Lower lobe of right lung (tissue), 2 donors: ENCODE measurements at places on chromosomes 5 and 9.

DNA sequence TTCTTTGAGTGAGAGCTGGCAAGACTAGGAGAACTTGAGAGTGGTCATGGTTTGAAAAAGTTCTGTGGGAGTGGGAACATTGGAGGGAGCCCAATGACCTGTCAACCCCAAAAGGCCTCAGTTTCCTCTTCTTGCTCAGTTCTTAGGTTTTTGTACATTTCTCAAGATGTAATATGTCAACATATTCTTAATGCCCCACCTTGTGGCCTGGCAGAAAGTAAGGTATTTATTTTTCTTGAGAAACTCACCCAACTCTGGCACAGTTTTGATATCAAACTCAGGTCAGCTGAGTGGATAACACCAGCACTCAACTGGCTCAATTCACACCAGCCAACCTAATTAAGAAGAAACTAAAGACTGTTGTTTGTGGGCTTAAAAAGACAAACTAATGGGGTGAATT lies 123.0 kb upstream of the SLC27A6 start:
- no peak for DNase-seq

DNA sequence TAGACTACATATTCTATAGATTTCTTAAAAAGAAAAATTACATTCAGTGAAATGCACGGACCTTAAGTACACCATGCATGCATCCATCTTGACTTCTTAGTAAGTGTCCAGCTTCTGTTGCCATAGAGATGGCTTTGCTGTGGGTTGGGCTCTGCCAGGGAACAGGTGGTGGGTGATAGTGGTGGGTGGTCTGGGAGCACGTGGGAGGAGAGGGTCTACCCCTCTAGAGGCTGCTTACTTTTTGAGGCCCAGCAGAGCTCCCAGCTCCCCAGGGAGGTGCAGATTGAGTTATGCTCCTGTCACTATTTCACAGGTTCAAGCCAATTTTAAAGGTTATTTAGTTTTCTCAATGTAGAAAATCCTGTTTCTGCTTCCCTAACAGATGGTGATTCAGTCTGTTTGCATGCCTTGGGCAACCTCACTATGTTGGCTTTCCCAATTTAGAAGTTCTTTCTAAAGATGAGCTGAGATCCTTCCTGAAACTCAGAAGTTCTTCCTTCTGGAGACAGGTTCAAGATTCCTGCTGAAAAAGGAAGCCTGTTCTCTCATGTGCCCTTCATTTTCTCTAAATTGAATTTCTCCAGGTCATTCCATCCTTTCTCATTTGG lies 107.4 kb upstream of the LHFPL2 start:
- no peak for DNase-seq

GRCh38 chr9:38058452-38059232 lies 10.4 kb downstream of the SHB start:
- no peak for DNase-seq

DNA sequence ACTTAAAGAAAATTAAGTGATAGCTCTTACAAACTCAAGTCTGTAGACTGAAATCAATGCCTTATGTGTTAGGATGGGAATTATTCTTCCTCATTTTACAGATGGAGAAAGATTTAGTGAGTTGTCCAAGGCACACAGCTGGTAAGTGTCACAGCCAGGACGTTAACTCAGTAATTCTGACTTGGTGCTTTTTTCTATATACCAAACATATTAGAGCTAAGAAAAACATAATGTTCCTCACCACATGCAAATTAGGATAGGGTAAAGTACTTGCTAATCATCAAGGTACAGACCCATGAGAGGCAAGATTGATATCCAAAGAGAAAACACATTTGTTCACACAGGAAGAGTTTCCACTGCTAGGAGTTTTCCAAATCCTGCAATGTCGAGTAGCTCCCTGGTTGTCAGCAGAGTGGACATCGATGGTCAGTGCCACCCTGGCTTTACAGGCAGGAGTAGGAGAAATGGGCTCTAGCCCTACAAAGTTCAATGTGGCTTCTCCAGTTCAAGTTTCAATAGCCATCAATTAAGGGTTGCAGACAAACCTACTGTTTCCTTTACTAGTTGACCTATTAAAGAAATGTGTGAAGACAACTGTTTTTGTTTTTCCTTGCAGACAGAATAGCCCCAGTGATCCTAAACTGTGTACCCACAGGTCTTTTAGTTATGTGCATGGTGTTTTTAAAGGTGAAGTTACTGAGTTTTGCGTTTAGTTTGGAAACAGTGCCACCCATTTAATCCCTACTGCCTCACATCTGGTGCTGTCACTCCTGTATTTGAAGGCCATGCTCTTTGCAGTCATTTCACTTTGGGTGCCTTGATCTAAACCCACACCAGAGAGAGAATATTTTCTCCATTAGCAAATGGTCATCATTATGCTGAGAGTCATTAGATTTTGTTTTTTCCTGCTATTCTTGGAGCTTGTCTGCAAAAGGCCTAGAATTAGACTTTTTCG lies 460.8 kb upstream of the SMARCA2 start:
- no peak for DNase-seq

DNA sequence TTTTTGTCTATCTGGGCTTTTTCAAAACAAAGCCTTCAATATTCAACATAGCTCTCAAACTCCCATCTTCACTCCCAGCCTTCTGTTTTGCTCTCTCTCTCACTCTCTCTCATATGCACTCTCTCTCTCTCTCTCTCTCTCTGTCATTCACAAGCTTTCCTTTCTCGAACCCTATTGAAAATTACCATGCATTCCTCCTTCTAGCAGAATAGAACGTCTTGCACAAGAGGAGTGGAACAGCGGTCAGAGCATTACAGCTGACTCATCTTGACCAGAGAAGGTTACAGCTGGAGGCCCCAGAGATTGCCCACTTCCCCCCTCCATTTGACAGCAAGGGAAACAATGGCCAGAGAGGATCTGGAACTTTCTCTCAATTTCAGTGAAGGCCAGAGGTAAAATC lies 51.0 kb upstream of the LIFR start:
- no peak for DNase-seq

- DNase-seq: peak; percentile 25
These were observed 8.4 kb upstream of the SLC9A3 start for GRCh38 chr5:532521-533242.

GRCh38 chr9:116237456-116237855 lies 83.9 kb downstream of the PAPPA start:
- no peak for DNase-seq

DNA sequence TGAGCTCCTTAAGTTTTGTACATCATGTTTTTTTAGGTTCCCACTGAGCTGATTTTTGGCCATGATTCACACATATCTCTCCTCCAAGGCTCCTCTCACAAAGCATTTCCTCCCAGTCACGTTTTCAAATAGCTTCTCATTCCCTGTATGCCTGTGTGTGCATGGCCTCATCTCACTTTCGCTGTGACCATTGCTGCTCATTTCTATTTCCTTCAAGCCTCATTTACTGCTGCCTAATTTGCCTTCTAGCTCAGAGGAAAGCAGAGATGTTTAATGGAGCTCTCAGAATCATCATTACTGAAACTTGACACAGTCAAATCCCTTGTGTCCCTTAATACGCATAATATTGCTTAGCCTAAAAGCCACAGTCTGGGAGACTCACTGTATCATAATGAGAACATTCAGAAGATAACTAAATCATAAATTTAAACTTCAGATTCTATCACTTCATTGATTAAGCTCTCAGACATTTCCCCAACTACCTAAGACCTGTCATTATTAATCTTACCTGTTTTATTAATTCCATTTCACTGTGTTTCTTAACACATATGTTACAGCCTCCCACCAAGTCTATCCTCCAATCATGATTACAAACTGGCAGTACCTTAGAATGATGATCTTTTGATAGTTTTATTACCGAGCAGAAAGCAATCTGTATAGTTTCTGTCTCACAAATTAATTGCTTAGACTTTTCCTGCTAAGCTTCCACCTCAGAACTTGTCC lies 278.3 kb upstream of the PTGER4 start:
- no peak for DNase-seq

GRCh38 chr9:20041697-20042081 lies 252.9 kb upstream of the SLC24A2 start:
- no peak for DNase-seq

GRCh38 chr9:2967766-2968165 lies 123.9 kb upstream of the PUM3 start:
- no peak for DNase-seq

DNA sequence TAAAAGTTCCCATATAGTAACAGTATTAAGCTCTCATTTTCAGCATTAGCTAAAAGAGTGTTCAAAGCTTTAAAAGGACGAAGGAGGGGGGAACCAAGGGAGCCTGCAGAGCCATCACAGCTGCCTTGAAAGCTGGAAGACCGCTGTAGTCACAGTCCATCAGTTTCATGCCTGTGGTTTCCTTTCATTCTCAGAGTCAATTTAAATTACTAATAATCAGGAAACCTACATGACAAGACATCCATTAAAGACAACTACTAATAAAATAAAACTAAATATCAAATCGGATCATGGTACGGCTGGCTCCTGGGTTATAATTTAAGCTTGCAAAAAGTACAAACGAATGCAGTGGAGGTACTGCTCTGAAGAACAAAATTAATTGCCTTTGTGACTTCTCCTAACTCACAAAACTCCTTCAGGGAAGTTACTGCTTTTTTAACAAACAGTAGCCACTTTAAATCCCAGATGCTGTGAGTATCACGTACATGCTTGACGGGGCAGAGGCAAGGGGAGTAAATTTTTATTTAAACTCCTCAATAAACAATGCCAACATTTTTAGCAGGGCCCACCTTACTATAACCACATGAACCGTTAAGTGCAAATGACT lies 213.5 kb downstream of the DENND1A start:
- DNase-seq: no peak

- DNase-seq: no peak
These were observed 1269.9 kb downstream of the FOXD4L5 start for GRCh38 chr9:64015136-64015535.

- DNase-seq: no peak
These were observed 136.2 kb downstream of the MPDZ start for GRCh38 chr9:13143281-13143680.

DNA sequence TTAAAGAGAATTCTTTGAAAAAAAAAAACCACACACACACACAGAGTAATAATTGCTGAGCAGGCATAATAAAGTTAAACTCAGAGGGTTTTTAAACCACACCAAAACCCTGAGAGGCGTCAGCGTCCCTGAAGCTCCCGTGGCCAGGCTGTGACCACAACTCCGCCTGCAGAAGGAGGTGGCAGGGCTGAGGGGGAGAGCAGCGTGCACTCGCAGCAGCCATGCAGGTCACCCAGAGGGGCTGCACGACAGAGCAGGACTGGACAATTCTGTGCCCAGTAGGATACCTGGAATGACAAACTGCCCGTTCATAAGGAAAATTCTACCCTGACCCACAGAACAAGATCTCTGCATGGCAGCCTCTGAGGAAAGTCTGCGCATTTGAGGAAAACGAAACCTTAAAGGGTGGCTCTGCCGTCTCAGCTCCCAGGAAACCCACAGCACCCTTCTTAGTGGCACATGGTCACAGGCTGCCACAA lies 44.0 kb downstream of the ROR2 start:
- peak; percentile 66 for DNase-seq

- no peak for DNase-seq
These were observed 217.3 kb downstream of the LRRC70 start for GRCh38 chr5:62795926-62796325.

DNA sequence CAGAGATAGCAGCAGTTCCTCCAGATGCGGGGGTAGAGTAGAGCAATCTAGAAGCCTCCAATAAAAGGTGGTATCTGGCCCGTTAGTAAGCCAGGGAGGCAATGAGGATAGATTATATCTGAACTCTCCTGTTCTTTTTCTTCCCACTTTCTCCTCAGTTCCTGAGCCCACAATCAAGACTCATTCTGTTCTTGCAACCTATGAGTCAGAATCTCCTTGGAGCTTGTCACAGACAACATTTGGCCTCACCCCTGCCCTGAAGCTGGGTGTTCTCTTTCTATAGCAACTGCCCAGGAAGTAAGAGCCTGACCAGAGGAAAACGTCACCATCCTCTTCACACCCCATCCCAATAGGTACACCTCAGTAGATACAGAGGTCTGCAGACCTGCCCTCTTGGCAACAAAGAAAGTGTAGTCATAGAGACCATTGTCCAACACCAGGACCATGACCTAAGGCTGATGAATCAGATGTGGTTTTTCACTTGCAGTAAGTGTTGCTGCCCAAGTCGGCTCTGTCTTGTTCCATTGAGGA lies 76.3 kb upstream of the PCA3 start:
- no peak for DNase-seq

DNA sequence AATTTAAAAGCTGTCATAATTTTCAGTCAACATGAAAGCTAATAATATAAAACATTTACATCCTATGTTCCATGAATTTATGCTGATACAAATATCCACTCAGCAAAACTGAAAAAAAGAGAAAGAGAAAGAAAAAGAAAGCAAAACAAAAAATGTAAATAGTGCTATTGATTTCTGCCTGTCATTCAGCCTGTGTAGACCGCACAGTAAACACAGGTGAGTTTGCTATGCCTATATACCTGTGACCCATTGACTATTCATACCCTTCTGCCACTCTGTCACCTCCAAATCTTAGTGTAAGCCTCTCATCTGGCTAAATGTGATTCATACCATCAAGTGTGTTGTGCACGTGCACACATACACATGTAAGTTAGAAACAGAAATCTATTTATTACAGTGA lies 359.0 kb upstream of the RORB start:
- DNase-seq: no peak

GRCh38 chr9:133003071-133003461 lies 24.6 kb downstream of the GFI1B start:
- DNase-seq: no peak

DNA sequence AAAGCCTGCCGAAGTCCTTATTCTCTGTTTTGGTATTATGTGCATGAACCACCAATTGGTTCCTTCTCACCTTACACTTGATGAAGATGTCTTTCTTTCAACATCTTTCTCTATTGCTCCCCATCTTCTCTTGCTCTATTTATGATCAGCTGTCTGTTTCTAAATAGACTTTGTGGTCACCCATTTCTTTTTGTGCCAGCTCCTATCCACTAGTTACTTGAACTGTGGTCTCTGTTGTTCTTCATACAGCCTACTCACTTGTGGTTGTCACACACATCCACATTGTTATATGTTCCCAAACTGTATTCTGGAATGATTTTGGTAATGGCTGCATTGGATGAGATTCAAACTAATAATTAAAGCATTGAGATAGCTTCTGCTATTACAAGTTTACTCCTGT lies 11.4 kb downstream of the VCAN start:
- no peak for DNase-seq

DNA sequence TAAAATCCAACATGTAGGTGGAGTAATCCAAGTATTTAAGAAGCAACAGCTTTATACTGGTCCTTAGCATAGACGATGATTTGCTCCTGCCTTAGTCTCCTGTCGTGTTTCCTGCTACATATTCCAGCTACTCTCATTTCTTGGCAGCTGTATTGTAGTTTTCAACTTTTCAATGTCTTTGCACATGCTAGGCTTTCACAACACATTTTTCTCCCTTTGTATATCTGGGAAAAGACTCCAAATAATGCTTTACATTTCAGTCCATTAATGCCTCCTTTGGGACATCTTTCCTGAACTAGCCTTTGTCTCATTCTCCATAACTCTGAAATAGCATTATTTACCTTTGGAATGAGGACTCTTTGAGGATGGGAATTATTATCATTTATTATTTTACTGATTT lies 508.0 kb downstream of the PTPRD start:
- DNase-seq: no peak
